ENCODE measurements at places on chromosomes 7 and 10.

DNA sequence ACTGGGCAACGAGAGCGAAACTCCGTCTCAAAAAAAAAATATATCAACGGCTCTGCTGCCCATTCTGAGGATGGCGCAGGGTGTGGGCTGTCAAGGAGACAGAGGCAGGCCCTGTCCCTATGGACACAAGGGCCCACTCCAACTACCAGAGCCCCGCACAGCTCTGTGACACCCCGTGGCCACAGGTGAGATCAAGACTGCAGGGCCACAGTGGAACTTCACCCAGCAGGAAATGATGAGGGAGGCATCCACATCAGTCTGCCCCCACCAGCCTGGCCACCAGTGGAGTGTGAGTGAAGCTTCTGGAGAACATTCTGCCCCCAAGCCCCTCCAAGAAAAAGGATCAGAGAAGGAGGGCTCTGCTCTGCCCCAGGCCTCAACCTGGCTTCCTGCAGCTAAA is 136.7 kb downstream of the DLG5 start:
- no peak for DNase-seq

- no peak for DNase-seq
Observed at GRCh38 chr7:120961638-120962173, 11.1 kb downstream of the ING3 start.

DNA sequence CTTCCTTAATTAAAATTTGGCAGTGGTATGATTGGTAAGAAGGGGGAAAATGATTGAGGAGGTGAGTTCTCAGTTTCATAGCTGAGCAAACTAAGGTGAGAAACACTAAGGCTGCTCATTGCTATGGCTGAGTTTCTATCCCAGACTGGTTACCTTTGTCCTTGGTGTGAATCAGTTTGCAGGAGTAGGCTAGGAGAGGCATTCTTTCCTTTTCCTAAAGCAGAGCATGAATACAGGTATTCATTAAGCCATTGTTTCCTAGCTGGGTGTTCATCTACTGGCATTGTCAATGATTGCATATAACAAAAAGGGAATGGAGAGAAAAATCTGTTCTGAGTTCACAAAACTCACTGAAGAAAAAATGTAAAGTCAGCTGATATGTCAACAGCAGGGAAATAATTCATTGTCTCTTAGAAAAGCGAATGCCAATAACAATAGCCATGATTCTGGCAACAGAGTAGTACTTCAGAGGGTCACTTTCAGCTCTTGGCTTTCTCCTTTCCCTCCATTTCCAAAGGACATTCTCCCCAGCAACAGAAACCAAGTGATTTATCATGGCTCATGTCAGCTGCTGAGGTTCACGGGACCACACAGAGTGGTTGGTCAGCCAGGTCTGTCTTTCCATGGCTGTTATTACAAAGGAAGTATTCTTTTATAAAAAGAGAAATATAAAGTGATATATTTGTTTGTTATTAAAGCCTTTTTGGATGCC is 234.0 kb downstream of the BICC1 start:
- no peak for DNase-seq

DNA sequence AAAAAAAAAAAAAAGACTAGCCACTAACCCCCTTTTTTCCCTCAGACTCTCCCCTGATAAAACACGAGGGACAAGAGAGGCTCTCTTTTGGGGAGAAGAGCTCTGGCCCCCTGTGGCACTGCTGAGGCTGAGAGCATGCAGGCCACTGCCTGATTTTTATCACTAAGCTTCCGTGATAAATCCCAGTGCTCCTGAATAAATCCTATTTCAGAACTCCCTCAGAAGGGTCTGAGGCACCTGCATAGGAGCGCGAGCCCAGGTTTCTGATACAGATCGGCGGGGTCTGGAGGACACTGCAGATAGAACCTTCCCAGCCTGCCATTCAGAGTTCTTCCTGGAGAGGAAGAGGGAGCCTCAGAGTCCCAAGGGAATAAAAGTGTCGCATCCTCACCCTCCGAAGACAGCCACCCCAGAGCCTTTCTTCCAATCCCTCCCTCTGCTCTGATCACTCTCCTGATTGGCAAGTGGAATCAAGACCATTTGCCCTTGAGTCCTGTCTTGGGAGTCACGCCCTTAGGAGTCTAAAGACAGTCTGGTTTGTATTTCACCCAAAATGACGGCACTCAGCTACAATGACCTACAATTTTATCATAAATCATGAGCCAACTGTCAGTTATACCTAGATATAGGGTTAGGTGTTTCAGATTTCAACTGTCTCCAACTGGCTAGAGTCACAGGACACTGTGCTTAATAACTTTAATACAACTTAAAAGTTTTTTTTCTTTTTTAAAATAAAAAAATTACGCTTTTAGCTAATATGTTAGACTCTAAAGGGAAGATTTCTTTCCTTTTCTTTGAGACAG is 153.5 kb downstream of the RNF216 start:
- no peak for DNase-seq

All from MG63 (cell line).